ENCODE measurements at places on chromosomes 3 and 15.

- no peak for DNase-seq
Measured at GRCh38 chr3:109093561-109093960, 24.4 kb downstream of the MORC1 start.

GRCh38 chr3:31232055-31233025 is 300.4 kb upstream of the STT3B start:
- DNase-seq = no peak

DNA sequence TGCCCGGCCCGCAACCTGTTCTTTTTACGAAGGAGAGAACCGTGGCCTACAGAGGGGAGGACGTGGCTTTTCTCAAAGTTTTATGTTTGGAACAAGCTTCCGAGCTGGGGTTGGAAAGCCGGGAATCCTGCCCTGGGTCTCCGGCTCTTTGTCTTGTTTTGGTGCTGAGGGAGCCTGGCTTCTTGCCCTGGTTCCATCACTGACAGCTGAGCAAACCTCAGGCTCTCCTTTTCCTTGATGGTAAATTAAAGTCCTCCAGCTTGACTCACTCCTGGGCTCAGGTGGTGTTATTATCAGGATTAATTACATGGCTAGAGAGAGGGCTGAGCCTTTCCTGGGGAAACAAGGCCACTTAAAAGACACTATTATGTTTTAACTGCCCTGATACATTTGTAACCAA is 289.5 kb upstream of the RGMA start:
- no peak for DNase-seq

- DNase-seq = no peak
Measured at GRCh38 chr15:89806210-89806558, 8.5 kb downstream of the ANPEP start.

- DNase-seq = no peak
Measured at GRCh38 chr3:151230646-151231045, 27.6 kb upstream of the GPR171 start.

GRCh38 chr3:72068621-72069020 is 283.7 kb upstream of the PROK2 start:
- no peak for DNase-seq

DNA sequence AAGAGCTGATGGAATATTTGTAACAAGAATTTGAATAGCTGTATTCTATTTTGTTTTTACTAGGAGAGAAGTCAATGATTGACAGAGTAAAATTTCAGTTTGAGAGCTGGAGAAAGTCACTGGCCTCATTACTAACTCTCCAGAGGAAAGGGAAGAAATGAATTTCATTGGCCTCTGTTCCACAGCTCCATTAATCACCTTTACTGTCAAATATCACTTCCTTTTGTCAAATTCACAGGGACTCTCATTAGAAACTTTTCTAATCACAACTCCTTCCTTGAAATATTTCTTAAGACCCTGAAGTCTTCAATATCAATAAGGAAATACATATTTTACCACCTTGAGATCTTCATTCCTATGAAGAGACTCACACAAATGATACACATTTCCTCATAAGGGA is 379.9 kb upstream of the RASGRP1 start:
- no peak for DNase-seq

DNA sequence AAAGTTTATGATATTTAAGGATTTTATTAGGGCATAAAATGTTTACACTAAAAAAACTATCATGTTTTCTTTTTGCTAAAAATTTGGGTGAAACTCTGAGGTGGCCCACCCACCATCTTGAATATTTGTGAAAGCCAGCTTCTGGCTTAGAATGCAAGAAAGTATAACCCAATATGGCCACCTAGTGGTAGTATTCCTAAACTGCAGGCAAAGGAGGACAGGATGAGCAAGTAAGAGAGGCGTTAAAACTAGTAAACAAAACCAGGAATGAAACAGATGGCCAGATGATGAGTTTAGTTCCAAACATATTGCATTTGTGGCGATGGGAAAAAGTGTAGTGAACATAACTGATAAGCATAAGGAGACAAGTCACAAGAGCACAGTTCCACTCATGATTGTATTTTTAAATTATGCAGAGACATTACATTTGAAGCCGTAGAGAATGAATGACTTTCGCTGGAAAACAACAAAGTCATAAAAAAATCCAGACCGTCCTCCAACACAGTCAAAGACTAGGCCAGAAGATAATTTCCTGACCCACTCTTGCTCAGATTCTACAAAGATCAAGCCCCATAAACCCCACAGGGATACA is 103.3 kb upstream of the PRTG start:
- peak; percentile 5 for DNase-seq

DNA sequence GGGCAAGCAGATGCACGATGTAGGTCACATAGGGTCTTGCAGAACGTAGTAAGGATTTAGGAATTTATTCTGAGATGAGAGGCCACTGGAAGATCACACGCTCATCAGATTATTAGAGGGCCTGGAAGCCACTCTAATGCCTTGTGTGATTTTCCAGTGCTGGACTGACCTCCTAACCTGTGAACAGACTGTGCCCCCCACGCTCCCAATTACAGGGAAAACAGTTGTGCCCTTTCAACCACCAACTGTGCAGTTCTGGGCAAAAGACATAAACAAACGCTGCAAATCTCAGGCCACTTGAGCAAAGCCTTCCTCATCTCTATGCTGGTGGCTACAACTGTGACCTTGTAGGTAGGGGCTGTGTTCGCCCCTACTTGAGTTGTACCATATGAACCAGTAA is 48.2 kb upstream of the BOC start:
- DNase-seq = no peak

GRCh38 chr3:150147776-150148175 is 177.1 kb upstream of the PFN2 start:
- DNase-seq = no peak

- no peak for DNase-seq
Measured at GRCh38 chr15:59501597-59501996, 63.6 kb downstream of the FAM81A start.

- DNase-seq = no peak
Measured at GRCh38 chr3:194620196-194620595, 13.0 kb downstream of the TMEM44 start.

DNA sequence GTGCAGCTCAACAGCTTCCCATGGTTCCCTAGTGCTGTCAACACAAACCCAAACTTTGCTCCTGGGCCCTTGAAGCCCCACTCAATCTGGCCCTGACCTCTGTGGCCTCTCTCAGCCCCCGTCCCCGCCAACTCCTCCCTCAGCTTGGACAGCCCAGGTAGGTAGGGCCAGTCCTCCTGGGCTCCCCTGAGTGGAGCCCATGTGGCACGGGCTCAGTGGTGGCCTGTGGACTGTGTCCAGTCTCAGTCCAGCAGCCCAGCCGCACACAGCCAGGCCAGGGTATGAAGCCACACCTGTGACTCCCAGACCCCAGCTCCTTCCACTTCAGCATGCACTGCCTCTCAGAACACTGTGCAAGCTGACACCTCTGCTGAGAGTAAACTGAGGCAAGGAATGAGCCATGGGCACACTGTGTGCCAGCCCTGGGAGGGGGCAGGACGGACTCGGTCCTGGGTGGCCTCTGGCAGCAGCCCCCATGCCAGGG is 11.5 kb downstream of the PLXND1 start:
- no peak for DNase-seq

GRCh38 chr3:113157408-113158030 is 53.8 kb upstream of the BOC start:
- no peak for DNase-seq

- peak; percentile 39 for DNase-seq
Measured at GRCh38 chr3:16841904-16842271, 42.9 kb upstream of the PLCL2 start.

DNA sequence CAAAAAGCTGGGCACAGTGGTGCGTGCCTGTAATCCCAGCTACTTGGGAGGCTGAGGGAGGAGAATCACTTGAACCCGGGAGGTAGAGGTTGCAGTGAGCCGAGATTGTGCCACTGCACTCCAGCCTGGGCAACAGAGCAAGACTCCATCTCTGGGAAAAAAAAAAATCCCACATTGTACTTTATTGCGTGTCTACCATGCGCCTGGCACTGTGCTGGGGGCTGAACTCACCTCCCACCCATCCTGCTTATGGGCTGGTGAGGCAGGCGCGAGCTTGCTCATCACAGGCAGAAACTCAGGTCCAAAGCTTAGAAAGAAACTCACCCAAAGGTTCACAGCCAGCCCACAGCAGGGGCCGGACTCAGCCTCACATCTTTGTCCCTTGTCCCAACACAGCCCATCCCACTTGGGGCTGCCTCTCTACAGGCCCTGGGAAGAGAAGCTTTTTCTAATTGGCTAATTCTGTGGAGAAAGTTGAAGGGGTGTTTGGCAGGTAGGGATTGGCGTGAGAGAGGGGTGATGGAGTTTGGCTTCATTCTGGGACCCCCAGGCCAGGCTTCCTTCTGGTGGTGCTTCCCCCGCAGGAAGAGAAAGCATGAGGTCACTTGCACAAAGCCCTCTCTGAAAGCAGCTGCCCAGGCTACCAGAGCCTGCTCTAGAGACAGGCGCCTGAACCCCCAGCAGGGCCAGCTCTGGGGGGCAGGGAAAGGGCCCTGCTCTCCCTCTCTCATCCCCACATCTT is 122.6 kb upstream of the SMAD3 start:
- DNase-seq = no peak

DNA sequence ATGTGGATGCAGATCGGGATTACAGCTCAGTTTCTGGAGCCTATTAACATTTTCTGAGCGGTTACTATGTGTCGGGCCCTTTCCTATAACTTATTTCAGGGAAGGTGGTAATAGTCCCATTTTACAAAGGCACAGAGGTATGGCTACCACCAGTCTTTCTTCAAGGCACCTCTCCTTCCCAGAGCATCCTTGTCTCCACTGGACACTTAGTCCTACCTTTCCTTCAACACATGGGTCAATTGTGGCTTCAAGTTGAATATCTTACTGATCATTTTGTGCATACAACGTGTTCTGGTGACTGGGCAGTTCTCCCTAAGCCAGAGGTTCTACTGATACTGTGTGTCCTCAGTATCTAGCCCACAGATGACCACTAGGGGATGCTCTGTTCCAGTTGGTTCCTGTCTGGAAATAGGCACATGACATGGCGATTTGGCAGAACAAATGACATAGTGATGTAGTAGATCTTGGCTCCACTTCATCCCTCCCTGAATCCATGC is 60.7 kb upstream of the CMTM8 start:
- DNase-seq = peak; percentile 61

DNA sequence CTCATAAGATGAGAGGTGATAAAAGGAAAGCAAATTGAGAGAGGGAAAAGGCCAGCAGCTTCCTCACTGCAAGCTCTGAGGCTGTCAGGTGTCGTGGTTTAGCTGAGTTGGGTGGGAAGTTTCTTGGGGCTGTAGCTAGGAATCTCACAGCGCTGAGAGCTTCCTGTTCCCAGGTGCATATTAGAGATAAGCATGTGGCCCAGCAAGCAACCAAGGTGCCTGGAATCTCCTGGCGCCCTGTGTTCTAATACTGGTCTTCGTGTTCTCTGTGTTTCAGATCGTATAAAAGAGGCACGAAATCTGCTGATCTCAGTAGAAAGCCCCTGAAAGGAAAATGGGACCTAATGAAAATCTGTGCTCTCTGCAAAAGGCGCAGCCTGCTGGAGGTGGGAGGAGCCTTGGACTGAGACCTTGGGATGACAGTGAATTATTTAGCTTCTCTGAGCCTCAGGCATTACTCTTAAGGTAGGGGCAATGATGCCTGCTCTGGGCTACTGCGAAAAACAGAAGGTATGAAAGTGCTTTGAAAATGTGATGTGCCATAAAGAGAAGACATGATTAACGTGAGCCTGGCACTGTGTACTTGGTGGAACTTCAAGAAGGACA is 499.9 kb downstream of the TBL1XR1 start:
- no peak for DNase-seq

DNA sequence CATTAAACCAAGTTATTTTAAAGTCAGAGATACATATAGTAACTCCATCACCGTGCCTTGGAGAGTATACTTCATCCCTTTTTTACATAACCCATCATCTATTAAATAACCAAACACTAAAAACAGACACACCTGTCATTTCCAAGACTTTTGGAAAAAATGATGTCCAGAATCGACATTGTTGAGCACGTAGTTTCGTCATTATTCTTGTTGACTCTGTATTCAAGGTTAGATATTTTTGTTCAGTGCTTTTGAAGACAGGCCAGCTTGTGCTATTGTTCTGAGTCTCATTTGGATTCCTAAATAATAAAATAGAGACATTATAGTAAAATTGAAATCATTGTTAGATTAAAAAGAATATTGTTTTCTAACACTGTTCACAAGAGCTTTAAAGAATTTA is 51.2 kb downstream of the BCHE start:
- no peak for DNase-seq

GRCh38 chr15:72312605-72313447 is 7.1 kb downstream of the CELF6 start:
- peak; percentile 61 for DNase-seq

GRCh38 chr3:36193448-36193847 is 186.9 kb upstream of the STAC start:
- no peak for DNase-seq

GRCh38 chr3:128160661-128161060 is 7.4 kb downstream of the EEFSEC start:
- no peak for DNase-seq

GRCh38 chr3:164222197-164222596 is 856.1 kb downstream of the SI start:
- no peak for DNase-seq

DNA sequence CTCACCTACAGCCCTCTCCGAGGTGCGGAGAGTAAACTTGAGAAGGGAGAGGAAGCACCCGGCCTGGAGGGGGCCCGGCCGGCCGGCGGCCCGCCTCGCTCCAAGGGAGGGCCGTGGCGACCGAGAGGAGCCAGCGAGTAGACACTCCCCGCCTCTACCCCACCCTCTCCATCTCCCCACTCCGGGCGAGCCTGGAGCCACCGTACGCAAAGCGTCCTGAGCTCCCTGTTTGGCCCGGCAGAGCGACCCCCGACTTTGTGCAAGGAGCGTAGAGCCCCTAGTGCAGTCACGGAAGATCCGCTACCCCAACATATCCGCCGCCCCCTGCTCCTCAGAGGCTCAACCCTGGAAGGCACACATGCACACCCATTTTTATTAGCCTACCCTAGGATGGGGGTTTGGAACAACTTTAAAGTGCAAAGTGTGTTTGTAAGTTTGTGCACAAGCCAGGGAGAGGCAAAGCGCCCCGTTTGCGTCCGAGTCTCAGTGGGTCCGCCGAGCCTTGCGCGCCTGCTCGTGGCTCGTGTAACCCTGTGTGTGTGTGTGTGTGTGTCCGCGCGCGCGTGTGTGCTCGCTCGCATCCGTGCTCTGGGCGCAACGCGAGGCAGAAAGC is 508 bp upstream of the SMAD6 start:
- DNase-seq = peak; percentile 23

DNA sequence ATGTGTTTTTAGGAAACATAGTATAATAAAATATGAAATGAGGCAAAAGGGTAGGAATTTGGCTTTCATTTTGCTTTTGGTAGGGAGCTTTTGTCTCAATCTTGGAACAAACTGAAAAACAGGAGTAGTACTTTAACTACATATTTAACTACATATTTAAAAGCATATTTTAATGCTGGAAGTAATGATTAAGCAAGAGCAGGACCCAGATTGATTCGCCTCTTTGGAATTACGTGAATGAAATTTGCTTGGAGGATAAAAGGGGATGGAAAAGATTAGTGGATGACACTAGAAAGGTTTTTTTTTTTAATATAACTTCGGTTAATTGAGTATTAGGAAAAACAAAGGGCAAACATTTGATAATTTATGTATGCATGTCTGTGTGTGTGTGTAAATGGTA is 11.2 kb upstream of the TMEM212 start:
- no peak for DNase-seq

GRCh38 chr3:85576091-85576690 is 617.4 kb downstream of the CADM2 start:
- peak; percentile 43 for DNase-seq
